ENCODE measurements at places on chromosomes 1 and 21. TPM values are rescaled to one million over a fixed set of nuclear protein-coding genes. Genes with fewer than 3 reads are reported as not detected.
A peak's percentile ranks its signal among the peaks of the same experiment; 100 is the strongest.

KCNH1 gene
- 1.5 TPM for total RNA-seq

GRCh38 chr1:234500269-234500668, 21.3 kb upstream of the TARBP1 start:
- no peaks in the 10 kb centered on the region for H3K27me3 ChIP-seq
- H3K4me3 ChIP-seq = no peak overlapping the region
- no peaks in the 10 kb centered on the region for H3K36me3 ChIP-seq

DNA sequence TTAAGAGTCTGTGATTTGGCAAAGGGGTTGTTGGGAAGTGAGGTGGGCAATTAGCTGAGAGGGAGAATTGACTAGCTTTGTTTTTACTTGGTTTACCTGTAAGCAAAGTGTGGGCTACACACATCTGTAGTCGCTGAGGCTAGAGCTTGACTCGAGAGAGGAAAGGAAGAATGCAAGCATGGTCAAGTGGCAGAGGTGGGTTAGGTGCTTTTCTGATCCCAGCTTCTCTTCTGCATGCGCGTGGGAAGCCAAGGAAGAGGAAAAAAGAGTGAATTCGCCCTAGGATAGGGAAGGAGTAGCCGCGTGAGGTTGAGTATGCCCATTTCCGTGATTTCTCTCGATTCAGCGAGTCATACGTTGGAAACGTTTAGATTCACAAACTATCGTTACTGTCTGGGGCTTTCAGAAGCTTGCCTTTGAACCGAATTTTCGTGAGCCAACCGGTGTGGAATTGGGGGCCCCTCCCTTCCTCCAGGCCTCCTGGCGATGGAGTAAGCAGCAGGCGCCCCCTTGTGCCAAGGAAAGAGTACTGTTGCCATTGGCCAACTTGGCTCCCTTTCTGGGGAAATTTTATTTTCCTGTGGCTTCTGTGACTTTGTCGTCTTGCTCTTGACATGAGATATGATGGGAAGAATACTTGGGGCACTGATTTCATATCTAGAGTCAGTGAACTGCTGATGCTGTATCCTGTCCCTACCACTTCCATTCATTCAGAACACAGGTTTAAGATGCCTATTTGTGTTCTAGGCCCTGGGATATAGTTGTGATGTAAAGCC, 1.3 kb downstream of the PIGV start:
- peak overlapping the region; percentile 100 for H3K27ac ChIP-seq
- peak; percentile 93 for DNase-seq
- H3K4me1 ChIP-seq = peaks cover 6% of the 10 kb centered on the region

RAB42 gene
- 3.0 TPM for total RNA-seq

DNA sequence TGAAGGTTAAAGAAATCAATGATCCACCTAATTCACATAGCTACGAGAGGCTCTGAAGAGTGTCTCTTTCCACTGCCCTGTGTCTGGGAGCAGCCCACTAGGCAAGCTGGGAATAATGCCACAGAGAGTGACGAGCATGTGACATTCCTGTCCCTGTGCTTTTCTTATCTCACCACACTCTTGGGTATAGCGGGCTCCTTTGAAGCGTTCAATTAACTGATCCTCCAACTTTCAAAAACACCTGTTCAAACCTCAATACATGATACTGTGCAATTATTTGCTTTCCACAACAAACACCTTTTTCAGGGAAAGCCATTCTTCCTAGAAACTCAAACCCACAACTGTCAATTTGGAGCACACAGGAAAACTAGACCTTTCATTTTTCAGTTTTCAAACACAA, 43.4 kb downstream of the PLPP3 start:
- no peak for DNase-seq
- no peaks in the 10 kb centered on the region for H3K27me3 ChIP-seq
- H3K36me3 ChIP-seq = no peaks in the 10 kb centered on the region
- H3K4me1 ChIP-seq = no peaks in the 10 kb centered on the region

DNA sequence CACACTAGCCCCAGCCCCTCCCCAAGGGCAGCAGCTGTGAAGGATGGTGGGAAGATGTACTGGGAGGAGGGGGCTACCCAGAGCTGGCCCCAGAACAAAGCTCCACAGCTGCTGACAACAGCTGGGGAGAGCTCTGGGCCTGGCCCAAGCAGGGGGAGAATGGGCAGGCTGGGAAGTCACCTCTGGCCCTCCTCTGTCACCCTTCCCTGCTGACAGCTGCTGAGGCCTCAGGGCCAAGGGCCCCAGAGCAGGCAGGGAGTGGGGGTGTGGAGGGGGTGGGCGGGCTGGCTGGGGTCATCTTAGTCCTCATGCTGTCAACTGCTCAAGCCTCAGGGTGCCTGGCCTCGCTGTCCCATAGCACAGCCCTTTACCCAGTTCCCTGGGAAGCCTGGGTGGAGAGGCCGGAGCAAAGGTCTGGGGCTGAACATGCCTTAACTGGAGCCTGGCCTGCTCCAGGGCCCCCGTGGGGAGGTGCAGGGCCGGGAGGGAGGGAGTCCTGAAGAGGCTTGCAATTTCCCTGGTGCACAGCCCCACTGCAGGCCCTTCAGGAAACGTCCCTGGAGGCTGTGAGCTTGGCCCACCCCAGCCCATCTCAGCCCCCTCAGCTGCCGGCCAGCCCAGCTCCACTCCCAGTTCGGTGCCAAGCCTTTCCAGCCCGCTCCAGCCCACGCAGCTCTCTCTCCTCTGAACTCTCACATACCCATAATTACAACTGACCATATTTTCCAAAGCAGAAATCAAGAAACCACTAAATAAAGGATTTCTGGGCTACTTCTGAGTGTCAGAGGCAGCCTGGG, 25.7 kb downstream of the HSPG2 start:
- no peaks in the 10 kb centered on the region for H3K27me3 ChIP-seq
- H3K4me1 ChIP-seq = peaks cover 75% of the 10 kb centered on the region
- H3K4me3 ChIP-seq = no peak overlapping the region
- DNase-seq = peak; percentile 83
- peak overlapping the region; percentile 93 for H3K27ac ChIP-seq
- no peaks in the 10 kb centered on the region for H3K36me3 ChIP-seq

GRCh38 chr1:5701642-5702041, 290.6 kb downstream of the NPHP4 start:
- H3K27ac ChIP-seq = no peak overlapping the region
- no peak for DNase-seq
- no peaks in the 10 kb centered on the region for H3K4me1 ChIP-seq
- H3K4me3 ChIP-seq = no peak overlapping the region
- no peaks in the 10 kb centered on the region for H3K27me3 ChIP-seq
